ENCODE measurements at places on chromosomes 6 and 20. TPM values are rescaled to one million over a fixed set of nuclear protein-coding genes. Genes with fewer than 3 reads are reported as not detected.

- no peak for DNase-seq
- peaks cover 13% of the 10 kb centered on the region for H3K4me1 ChIP-seq
- H3K27ac ChIP-seq: no peak overlapping the region
- no peaks in the 10 kb centered on the region for H3K27me3 ChIP-seq
Observed at GRCh38 chr6:136118787-136119186, 131.3 kb downstream of the MTFR2 start.

- no peak overlapping the region for H3K27ac ChIP-seq
- H3K27me3 ChIP-seq: no peaks in the 10 kb centered on the region
- peaks cover 13% of the 10 kb centered on the region for H3K4me1 ChIP-seq
- DNase-seq: peak; percentile 60
Observed at GRCh38 chr6:52415917-52416628, 4.1 kb upstream of the EFHC1 start.

- DNase-seq: no peak
- H3K36me3 ChIP-seq: no peaks in the 10 kb centered on the region
- no peaks in the 10 kb centered on the region for H3K4me1 ChIP-seq
- no peak overlapping the region for H3K27ac ChIP-seq
- no peak overlapping the region for H3K4me3 ChIP-seq
- peaks cover 18% of the 10 kb centered on the region for H3K27me3 ChIP-seq
Observed at GRCh38 chr6:166285233-166285632, 23.0 kb downstream of the PRR18 start.

- no peaks in the 10 kb centered on the region for H3K4me1 ChIP-seq
- no peak overlapping the region for H3K27ac ChIP-seq
- H3K27me3 ChIP-seq: peaks cover 69% of the 10 kb centered on the region
- DNase-seq: no peak
- H3K36me3 ChIP-seq: no peaks in the 10 kb centered on the region
- H3K4me3 ChIP-seq: no peak overlapping the region
Observed at GRCh38 chr20:56625837-56626236, 3.3 kb upstream of the TFAP2C start.

DNA sequence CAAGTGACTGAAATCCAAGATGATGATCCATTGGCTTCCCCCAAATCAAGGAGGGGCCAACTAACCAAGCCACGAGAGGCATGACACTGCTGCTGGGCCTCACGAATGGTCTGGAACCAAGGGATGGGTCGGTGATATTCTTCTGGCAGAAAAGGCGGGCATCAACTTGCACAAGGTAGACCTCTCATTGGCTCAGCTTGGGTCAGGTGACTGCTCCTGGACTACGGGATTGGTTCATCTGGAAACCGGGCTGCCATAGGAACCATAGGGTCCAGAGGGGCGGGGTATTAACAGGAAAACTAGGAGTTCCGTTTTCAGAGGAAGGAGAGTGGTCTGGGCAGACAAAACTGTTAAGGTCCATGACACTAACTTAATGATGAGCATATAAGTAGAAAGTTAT, 100.9 kb downstream of the TFAP2C start:
- H3K27ac ChIP-seq: no peak overlapping the region
- H3K4me3 ChIP-seq: no peak overlapping the region
- no peak for DNase-seq
- H3K4me1 ChIP-seq: no peaks in the 10 kb centered on the region
- no peaks in the 10 kb centered on the region for H3K36me3 ChIP-seq
- 0 out of 2 replicates have a peak, but pooled peaks cover 3% of the 10 kb centered on the region for H3K27me3 ChIP-seq

DNA sequence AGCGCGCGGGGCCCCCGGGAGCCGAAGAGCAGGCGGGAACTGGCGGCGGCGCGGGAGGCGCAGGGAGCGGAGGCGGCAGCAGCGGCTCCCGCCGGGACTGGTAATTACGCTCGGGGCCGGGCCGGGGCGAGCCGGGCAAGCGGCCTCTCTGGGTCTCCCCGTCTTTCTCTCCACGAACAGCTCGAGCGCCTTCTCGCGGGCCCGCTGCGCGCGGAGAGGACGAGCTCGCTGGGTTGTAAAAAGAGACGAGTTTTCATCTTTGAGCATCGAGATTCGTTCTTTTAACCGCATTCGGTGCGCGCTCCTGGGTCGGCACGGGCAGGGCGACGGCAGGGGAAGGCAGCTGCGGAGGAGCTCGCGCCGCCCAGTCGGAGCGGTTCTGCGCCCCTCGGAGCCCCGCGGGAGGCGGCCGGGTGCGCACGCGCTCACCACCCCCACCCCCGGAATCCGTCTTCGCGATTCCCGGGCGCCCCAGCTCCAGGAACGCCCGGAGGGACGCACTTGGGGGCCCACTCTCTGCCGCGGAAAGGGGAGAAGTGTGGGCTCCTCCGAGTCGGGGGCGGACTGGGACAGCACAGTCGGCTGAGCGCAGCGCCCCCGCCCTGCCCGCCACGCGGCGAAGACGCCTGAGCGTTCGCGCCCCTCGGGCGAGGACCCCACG, 38.0 kb downstream of the YTHDF1 start:
- H3K4me3 ChIP-seq: no peak overlapping the region
- no peaks in the 10 kb centered on the region for H3K36me3 ChIP-seq
- H3K27ac ChIP-seq: no peak overlapping the region

GRCh38 chr20:36548704-36549627, 7.6 kb downstream of the MYL9 start:
- peaks cover 46% of the 10 kb centered on the region for H3K36me3 ChIP-seq
- no peak overlapping the region for H3K4me3 ChIP-seq
- H3K27ac ChIP-seq: no peak overlapping the region
- peaks cover 8% of the 10 kb centered on the region for H3K4me1 ChIP-seq
- DNase-seq: no peak
- no peaks in the 10 kb centered on the region for H3K27me3 ChIP-seq

DNA sequence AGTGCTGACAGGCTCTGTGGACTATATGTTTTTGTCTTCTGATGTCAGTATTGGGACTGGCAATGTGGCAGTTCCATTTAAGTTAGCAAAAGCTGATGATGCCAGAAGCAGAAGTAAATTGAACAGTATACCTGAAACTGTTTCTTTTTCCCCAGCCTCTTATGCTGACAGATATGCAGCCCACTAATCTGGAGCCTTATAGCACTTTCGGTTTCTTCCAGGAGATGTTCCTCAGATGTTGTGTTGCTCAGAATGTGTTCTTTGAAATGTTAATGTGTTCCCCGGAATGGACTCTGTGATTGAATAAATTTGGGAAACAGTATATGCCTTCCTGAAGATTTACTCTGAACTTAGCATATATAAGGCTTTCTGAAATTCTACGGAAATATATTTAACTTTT, 80.7 kb upstream of the MRAP2 start:
- no peak for DNase-seq
- no peak overlapping the region for H3K27ac ChIP-seq

- H3K27ac ChIP-seq: no peak overlapping the region
- no peak overlapping the region for H3K4me3 ChIP-seq
- peaks cover 18% of the 10 kb centered on the region for H3K36me3 ChIP-seq
- peak; percentile 79 for DNase-seq
- H3K4me1 ChIP-seq: peaks cover 2% of the 10 kb centered on the region
- H3K27me3 ChIP-seq: no peaks in the 10 kb centered on the region
Observed at GRCh38 chr20:47205577-47206123, 150.8 kb downstream of the ZMYND8 start.

DNA sequence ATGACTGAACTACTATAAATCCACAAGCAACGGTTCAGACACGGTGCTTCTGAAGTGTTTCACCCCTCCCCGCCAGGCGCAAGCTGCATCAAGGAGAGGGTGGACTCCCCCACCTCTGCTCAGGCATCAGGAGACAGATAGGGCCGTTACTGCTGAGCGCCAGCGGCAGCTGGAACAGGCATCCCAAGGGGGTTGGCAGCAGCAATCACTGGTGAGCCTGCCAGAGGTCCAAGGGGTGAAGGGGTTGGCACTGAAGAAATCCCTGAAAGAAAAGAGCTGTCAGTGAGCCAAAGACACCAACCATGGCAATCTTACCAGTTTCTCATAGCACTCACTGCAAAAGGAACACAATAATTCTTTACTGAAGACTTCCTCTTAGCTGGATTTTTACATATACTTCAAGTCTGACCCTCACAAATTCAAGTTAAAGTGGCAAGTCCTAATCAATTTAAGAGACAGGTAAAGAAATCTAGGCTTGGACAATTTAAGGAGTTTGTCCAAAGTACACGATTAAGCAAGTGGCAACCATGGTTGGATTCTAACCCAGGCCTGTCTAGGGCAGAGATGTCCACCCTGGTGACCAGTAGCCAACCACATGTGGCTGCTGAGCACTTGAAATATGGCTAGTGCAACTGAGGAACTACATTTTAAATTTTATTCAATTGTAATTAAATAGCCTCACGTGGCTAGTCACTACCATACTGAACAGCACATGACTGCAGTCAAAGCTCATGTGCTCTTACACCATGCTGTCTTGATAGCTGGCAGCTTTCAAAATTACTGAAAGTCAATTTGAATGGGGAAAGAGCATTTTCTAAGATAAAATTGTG, 21.7 kb upstream of the TBC1D20 start:
- no peaks in the 10 kb centered on the region for H3K27me3 ChIP-seq
- no peak for DNase-seq
- peaks cover 52% of the 10 kb centered on the region for H3K36me3 ChIP-seq
- H3K27ac ChIP-seq: no peak overlapping the region

GRCh38 chr20:3749087-3749688, 16.7 kb downstream of the HSPA12B start:
- DNase-seq: no peak
- H3K36me3 ChIP-seq: peaks cover 2% of the 10 kb centered on the region
- no peak overlapping the region for H3K4me3 ChIP-seq

DNA sequence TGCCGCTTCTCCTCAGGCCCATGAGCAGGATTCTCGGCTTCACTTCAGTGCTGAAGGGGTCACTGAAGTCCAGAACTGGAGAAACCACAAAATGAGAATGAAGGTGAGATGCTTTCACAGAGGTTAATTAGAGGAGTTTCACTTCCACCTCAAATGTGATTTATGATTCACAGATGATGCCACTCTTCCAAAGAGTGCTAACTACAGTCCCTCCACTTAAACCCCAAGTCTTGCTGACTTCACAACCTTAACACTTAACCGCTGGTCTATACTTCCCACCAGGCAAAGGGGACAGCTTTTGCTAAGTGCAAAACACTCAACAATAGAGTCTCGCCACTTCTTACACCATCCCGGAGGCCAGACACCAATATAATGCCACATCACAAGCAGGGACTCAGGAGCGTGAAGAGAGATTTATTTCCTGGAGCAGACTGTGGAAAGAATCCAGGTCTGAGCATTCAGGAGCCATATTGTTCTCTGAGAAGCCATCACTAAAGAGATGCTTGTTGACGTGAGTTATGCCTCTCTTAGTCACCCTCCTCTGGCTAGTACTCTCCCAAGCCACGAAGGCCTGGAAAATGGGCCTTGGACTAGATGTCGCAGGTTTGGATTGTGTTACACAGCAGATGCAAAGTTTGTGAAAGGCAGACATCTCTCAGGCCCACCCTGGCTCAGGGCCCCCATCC, 24.4 kb downstream of the RRAGD start:
- H3K27ac ChIP-seq: no peak overlapping the region
- no peak overlapping the region for H3K4me3 ChIP-seq
- DNase-seq: no peak
- H3K27me3 ChIP-seq: no peaks in the 10 kb centered on the region

DNA sequence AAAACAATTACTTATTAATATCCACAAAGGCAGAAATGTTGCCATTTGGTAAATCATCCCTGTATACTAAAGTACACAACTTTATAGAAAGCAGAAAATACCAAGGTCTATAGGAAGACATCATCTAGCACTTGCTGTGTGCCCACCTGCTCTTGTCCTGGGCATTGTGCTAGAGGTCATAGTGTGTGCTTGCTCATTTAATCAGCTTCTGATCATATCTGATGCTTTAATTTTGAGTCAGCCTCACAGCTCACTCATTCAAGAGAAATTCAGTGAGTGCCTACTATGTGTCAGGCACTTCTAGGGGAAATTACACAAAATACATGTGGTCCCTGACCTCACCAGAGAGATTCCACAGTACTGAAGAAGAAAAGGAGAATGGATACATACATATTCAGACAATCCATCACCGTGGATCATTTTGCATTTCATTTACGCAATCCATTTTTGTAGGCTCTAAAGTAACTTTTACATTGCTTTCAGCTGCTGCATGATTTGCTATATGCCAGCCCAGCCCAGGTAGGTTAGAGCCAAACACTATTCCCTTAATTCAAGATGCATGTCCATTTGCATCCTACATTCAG, 167.9 kb upstream of the MCHR2 start:
- peaks cover 22% of the 10 kb centered on the region for H3K27me3 ChIP-seq
- no peaks in the 10 kb centered on the region for H3K4me1 ChIP-seq

GRCh38 chr6:151241853-151242252, 2.1 kb downstream of the AKAP12 start:
- H3K36me3 ChIP-seq: 0 out of 2 replicates have a peak, but pooled peaks cover 4% of the 10 kb centered on the region
- peaks cover under 1% of the 10 kb centered on the region for H3K27me3 ChIP-seq
- no peak for DNase-seq
- no peak overlapping the region for H3K27ac ChIP-seq

DNA sequence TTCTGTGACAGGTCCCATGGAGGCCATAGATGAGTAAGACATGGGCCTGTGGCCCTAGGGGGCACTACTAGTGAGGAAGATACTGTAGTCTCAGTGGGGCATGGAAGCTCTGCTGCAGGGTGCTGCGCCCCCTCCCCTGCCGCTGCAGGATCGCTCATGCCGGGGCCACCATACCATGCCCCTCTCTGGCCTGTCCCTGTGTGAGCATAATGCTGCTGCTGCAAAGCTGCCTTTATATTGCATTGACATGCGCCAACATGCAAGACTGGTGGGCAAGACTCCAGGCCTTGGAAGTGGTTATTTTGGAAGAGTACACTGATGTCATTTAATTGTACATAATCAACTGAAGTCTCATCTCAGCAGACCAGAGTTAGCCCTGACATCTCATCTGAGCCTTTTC, 60.0 kb downstream of the TOX2 start:
- DNase-seq: no peak
- H3K27me3 ChIP-seq: no peaks in the 10 kb centered on the region
- peaks cover 2% of the 10 kb centered on the region for H3K36me3 ChIP-seq
- peak overlapping the region; percentile 49 for H3K27ac ChIP-seq
- no peak overlapping the region for H3K4me3 ChIP-seq

DNA sequence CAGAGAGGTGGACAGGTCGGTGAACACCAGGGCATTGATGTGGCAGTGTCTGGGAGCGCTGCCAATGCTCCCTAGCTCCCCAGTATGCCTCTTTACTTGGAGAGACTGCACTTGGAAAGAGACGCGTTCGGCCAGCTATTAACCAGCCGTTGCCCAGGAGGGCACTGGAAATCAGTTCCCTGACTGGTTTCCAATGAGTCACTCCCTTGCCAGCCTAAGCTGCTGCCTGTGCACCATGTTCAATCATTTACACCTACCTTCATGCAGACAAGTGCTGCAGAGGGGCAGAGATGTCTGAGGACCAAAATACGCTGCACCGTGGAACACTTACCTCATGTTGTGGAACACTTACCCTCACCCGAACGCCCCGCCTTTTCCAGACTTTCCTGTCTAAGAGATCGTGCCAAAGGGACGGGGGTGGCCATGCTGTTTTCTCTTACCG, 151.6 kb downstream of the SOBP start:
- H3K27me3 ChIP-seq: peaks cover 2% of the 10 kb centered on the region
- DNase-seq: no peak
- H3K36me3 ChIP-seq: peaks cover 2% of the 10 kb centered on the region
- no peak overlapping the region for H3K27ac ChIP-seq
- no peaks in the 10 kb centered on the region for H3K4me1 ChIP-seq

PTCRA gene
- not detected for polyA plus RNA-seq

BLOC1S5 gene
- 4.8 TPM for polyA plus RNA-seq

RPS6KA2 gene
- polyA plus RNA-seq: 31.3 TPM
